ENCODE measurements at places on chromosomes 6 and 20.
A peak's percentile ranks its signal among the peaks of the same experiment; 100 is the strongest.

GRCh38 chr6:42363926-42364849 is 87.5 kb downstream of the TRERF1 start:
- no peak for DNase-seq

DNA sequence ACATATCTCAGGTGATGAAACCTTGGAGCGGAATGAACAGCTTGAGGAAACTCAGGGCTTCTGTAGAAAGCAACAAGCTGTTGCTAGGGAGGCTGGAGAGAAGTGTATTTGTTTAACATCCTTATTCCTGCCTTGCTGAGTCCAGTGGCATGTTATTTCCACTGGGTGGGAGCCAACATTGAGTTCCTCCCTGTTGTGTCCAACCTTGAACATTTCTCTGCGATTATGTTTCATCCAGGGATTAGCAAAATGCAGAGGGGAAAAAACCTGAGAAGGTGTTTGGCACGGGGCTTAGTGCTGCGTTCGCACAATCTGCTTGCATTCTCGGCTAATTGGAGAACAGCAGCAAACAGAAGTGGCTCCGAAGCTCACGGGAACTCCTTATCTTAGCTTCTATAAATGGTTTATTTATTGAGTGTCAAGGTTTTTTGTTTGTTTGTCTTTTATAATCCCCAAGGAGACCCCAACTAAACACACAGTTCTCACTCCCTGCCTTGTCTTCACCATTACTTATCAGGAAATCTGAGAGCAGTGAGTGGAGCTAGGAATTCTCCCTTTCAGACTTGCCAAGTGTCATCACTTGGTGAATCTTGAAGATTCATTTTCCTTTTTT is 412.8 kb downstream of the CDC5L start:
- DNase-seq, result no peak

DNA sequence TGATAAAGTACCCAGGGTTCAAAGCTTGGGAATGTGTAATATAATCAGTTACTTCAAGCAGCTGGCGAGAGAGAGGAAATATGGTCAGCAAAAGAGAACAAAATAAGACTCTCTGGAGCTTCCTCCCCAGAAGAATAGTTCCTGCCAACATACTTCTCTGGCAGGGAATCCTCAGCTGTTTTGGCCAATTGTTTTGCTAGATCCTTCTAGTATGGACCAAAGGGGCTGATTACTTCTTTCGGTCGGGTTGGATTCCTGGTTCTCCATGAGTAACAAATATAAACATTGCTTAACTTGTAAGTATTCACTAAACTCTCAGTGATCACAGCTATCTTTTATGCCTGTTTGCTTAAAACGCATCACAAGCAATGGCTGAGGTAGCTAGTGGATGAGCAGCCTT is 31.4 kb upstream of the FBXO9 start:
- DNase-seq, result no peak

- DNase-seq, result peak; percentile 84
Measured at GRCh38 chr6:33126101-33126714, 50.4 kb downstream of the HLA-DPB1 start.

GRCh38 chr6:33604941-33605854 is 15.9 kb upstream of the ITPR3 start:
- no peak for DNase-seq

DNA sequence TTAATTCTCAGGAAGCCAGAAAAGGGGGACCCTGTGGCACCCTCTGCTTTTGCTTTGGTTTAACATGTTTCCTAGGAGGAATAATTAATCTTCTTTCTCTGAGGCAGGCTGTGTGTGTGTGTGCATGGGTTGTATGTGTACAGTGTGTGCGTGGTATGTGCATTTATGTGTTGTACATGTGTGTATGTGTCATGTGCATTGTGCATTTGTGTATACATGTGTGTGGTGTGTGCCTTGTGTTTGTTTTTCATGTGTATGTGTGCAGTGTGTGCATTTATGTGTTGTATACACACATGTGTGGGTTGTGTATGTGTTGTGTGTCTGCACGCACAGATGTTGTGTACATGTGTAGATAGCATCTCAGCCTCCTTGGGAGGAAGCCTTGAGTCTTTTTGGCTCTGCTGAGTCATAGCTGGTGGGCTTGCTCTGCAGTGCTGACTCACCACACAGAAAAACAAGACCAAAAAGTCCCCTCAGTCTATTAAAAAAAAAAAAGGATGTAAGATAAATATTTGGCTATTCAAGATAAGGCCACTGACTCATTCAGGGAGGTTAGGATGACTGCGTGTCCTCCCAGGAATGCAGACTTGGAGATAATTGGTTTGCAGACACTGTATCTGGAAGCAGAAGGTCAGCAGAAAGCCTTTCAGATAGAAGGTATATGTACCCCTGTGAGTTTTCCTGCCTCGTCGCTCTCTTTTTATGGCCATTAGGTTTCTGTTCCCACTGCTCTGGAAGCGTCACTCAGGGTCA is 58.6 kb downstream of the SYNJ2 start:
- DNase-seq, result peak; percentile 32

DNA sequence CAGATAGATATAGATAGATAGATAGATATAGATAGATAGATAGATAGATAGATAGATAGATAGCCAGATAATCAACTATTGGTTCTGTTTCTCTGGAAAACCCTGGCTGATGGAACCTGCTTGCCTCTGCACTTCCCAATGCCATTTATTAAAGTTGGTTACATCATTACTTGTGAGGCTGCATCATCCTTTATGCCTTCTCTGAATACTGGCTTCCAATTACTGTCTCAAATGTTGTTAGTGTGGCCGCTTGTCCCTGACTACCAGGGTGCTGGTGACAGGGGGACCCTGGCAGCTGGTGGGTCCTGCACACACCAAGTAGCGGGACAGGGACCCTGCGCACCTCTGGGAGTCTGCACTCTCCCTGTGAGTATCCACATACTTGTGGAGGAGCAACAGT is 3.9 kb upstream of the SLPI start:
- no peak for DNase-seq

GRCh38 chr6:56725254-56725653 is 82.6 kb upstream of the DST start:
- no peak for DNase-seq

- DNase-seq, result no peak
Measured at GRCh38 chr6:39684790-39685488, 40.3 kb downstream of the KIF6 start.

- DNase-seq, result no peak
Measured at GRCh38 chr6:169396554-169397163, 143.0 kb upstream of the THBS2 start.

- DNase-seq, result no peak
Measured at GRCh38 chr20:25738198-25738597, 41.5 kb upstream of the ZNF337 start.

GRCh38 chr6:90028066-90028778 is 134.0 kb downstream of the GJA10 start:
- DNase-seq, result peak; percentile 36

- no peak for DNase-seq
Measured at GRCh38 chr20:50595988-50596693, 86.0 kb downstream of the PTPN1 start.

DNA sequence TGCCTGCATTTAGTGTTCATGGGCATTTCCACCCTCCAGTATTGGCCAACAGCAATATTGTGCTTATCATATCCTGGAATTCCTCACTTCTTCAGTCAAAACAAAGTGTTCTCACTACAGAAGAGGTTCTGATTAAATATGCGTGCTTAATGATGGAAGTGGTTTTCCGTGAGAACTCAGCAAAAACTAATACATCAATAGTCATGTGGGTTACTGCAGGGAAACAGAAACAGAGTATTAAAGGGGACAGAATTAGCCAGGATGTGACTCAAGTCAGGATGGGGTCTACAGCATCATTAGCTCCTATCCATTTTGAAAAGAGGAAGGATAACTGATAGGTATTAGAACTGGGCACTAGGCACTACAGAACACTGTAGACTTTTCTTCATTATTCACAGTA is 384.6 kb downstream of the CDKAL1 start:
- DNase-seq, result no peak

DNA sequence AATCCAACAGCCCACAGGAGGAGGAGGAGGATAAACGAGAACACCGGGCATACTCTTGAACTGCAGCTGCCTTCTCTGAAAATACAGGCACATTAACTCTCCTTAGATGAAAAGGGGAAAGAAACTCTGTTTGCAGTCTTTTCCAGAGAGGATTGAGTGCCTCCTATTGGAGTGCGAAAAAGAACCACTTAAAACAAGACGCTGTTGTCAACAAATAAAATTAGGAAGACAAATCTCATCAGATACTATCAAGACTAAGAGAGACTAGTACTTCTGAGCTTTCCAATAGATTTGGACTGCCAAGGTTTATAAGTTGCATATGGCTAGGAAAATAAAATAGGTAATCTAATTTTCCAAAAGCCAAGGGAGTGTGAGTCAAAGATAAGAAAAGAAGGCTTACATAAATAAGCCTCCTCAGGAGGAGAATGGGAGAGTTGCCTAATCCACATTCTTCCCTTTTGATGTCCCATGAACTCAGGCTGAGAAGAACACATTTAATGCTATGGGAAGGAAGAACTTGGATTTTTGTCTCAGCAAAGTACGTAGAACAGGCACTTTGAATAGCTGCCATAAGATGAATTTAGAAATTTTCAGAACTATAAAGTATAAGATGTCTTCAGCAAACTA is 154.7 kb downstream of the ARHGAP18 start:
- DNase-seq, result no peak

- DNase-seq, result no peak
Measured at GRCh38 chr6:162538643-162539064, 188.9 kb downstream of the PRKN start.

GRCh38 chr6:68247782-68248181 is 387.3 kb upstream of the ADGRB3 start:
- no peak for DNase-seq

DNA sequence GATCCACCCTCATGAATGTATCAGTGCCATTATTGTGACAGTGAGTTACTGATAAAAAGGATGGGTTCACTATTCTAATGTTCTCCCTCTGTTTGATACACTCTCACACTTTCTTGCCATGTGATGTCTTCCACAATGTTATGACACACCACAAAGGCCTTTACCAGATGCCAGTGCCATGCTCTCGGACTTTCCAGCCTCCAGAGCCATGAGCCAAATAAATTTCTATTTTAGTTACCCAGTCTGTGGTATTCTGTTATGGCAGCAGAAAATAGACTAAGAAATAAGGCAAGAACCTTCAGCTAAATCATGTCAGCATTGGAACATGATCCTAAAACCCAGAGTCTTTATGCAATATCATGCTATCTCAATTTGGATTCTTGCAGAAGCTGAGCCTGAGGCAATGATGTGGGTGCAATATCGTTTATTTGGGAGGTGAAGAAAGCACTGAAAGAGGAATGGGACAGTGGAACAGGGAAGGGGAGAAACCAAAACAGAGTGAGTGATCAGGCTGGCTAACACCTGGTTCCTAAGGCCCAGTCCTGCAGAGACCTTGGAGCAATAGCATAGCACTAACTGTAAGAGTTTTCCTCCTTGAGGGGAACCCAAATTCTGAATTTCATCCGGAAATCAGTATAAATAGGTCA is 130.4 kb upstream of the LRFN2 start:
- no peak for DNase-seq

DNA sequence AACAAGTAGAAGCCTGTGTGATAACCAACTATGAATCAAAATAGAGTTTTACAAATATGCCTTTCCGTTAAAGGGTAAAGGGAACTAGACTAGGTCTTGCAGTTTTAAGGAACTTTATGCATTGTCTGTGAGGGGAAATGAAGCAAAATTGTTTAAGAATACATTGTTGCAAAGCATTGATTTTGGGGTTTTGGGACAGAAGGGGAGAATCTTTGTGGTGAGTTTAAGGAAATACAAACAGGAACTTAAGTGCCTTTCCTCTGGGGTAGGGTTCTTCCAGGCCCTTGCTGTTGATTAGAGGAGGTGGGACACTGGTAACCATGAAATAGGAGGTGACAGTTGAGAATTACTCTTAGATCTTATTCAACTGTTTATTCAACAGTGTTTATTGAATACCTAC is 4.7 kb downstream of the MAPK14 start:
- no peak for DNase-seq

GRCh38 chr6:52325695-52326471 is 36.1 kb upstream of the PAQR8 start:
- DNase-seq, result no peak

DNA sequence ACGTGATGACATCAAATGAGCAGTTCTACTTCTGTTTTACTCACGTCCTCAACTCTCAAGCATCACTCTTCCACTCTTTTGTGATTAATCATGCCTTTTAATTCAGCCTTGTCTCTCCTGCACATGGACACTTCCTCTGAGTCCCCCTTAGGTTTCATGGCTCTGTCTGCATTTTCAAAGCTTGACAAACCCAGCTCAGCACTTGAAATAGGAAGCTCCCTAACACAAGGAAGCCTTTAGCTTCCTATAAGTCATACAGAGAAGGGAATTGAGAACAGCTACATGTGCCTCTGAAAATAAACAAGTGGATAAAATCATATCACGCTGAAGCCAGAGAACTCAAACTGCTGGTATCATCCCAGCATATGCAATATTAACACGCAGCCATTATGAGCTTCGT is 21.2 kb downstream of the KIF16B start:
- no peak for DNase-seq

DNA sequence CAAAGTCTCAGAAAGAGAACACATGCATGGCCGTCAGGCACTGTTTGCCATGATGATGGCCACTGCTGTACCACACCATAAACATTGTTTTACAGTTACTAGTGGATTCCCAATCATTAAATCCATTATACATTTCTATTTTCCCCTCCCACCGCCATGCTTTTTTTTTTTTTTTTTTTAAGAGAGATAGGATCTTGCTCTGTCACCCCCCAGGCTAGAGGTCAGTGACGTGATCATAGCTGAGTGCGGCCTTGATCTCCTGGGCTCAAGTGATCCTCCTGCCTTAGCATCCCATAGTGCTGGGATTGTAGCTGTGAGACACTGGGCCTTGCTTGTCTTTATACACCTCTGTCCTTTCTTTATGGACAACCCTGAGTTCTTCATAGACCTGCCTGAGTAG is 4.3 kb upstream of the BTN3A3 start:
- no peak for DNase-seq

DNA sequence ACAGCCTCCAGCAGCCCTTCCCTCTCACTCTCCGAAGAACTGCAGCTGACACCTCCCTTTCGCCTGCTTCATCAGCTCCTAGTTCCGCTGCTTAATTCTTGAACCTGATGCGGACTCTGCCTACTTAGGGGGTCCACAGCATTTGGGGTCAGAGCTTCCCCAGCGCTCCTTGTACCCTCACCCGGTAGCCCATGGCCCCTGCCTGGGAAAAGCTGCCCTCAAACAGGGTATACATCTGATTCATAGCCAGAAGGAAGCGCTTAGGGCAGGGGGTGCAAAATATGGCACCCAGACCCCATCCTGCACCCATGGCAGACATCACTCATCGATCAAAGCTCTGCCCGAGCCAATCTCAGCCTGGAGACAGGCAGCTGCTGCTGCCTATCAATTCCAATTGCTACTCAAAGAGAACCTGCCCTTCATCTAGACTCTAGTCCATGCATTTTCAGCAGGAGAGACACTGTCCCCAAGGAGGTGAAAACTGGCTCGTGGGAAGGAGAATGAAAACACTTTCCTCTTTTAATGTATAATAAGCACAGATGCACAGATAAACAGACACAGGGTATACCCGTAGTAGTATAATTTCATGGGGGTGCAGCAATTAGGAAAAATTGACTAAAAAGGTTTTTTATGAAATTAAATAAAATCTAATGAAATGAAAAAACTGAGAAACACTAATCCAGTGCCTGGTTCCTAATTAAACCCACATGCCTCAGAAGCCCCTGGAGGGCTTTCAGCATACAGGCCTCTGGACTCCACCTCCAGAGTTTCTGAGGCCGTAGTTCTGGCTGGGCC is 194.8 kb downstream of the PREX1 start:
- no peak for DNase-seq

- DNase-seq, result no peak
Measured at GRCh38 chr6:139152892-139153271, 18.0 kb downstream of the HECA start.

GRCh38 chr6:108995296-108995695 is 99.3 kb downstream of the SESN1 start:
- DNase-seq, result no peak
